CD4-positive, alpha-beta T cell treated with Interleukin-6 for 4 hours (primary cell): ENCODE measurements at places on chromosomes 12 and 14.

DNA sequence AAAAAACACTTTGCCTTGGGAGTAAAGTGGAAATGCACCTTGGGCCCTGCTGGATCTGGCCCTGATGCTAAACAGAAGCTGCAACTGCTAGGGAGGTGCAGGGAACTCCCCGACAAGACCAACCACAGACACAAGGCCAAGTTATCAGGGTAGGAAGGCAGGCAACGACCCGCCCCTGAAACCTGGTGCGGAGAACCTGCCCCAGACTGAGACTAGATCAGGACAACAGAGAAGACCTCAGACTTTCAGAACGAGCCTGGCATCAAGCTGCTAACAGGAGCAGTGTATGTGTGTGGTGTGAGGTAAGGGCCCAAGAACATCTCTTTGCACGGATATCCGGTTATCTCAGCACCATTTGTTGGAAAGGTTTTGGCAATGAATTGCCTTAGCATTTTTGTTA is 233.7 kb upstream of the RTL1 start:
- DNase-seq = no peak

DNA sequence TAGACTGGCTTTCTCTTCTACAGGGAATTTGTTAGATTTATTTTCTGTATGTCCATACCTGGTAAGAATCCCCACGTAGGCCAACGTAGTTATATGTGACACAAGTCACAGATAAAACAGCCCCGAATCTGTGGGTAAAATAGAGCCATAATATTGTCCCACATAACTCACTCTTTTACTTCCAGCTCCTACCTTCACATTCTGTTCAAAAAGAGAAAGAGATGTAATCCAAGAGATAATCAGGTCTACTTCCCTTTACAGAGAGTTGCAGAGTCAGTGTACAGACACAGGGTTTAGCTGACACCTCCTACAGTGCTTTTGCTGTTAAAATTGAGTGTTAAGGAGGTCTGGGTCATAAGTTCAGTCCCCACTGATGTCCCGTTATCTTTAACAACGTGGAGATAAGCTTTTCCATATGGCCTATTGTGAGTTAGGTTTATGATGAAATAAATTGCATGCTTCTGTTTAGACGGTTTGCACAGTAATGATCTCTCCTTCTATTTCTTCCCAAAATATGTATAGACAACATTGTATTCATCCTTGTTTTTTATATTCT is 446.5 kb downstream of the ADAMTS20 start:
- DNase-seq = no peak

DNA sequence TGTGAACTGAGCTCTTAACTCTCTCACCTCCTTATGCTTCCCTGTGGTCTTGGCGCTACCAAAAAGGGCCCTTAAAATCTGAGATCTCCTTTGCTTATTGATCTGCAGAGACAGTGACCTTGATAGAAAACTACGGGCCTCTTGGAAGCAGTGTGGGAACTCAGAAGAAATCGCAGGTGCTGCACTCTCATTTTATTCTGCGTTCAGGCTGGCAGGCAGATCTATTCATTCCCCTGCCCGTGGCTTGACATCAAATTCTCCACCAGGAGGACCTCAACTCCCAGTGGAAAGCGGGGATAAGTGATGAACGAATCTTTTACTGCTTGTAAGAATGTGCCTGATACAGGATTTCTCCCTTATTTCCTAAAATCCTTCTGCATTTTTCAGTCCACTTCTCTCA is 143.2 kb upstream of the SEL1L start:
- DNase-seq = no peak

DNA sequence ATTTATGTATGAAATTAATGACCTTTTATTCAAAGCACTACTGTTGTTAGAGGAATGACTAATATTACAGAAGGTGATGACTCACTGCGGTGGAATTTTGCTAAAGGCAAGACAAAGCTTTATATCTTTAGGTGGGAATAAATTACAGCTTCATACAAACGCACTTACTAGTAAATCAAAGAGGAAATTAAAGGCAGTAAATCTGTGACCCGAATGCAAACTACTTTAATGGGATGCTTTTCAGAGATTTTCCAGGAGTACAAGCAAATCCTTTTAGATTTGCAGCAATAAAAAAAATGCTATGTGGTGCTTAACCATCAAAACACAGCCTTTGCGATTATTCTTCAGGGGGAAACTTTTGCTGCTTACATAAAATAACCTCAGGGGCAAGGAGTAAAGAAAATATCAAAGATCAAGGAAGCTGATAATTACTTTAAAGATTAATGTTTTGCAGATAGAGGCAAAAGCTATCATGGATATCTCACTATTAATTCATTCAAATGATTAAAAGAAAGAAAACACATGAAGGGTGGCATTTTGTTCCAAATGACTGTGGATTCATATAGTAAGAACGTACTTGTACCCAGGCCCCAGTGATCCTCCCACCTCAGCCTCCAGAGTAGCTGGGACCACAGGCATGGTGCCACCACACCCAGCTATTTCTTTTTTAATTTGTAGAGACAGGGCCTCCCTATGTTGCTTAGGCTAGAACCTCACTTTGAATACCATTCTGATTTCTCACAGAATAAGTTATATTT is 98.9 kb downstream of the DENND5B start:
- no peak for DNase-seq

DNA sequence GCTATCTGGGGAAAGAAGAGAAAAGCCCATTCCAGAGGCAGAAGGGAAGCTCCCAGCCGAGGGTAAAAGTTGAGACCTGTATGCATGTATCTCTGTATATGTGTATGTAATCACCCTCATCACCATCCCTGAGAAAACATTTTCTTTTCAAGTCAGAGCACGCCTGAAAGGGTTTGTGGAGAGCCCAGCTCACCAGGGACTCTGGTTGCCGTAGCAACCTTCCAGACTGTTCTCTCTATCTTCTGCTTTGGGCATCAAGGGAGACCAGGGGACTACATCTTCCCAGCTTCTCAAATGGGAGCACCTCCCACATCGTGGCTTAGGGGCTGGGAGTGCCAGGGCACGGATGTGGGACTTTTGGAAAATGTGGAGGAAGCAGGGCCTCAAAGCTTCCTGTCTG is 93.5 kb downstream of the GALNT8 start:
- DNase-seq = no peak

DNA sequence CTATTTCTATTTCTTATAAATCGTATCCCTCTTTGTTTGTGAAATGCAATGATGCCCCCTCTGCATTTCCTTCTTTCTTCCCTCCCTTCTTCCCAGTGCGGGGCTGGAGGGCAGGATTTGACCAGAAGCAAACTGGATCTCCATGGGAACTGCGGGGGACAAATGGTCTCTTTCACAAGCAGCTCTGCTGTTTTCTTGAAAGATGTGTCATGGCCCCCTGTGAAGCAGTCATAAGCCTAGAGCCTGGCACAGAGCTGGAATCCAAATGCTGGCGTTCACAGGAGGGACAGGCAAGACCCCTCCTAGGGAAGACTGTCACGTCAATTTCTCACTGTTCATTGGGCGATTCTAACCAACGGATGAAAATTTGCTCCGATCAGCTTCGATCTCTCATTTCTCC is 203.5 kb upstream of the NOS1 start:
- no peak for DNase-seq

DNA sequence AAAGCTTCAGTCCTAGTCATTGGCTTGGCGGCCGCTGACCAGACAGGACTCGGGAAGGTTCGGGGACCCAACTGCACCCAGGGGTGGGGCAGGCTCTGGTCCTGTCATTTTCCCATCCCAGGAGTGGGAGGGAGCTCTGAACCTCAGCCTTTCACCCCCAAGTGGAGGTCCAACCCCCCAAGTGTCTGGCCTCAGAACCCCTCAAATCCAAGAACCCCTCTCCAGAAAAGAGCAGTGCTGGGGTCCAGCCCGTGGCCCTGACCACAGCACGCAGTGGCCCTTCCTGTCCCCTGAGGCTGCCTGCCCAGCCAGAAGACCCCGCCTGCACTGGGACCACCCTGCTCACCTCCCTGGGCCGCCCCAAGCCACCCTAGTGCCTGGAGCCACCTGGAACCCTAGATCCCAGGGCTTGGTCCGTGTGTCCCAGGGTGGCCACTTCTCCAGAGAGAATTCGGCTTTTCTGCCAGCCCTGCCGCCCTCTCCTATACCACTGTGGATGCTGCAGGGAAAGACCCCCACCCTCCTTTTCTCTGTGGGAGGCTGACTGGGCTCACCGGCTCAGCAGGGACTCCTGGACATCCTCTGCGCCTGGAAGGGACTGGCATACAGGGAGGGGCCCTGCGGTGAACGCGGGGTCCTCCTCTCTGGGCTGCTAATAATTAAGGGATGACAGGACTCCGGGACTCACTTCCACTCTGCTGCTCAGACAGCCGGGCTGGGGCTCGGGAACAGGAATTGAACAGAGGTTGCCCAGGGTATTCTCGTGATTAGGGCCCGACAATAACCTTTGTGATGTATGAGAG is 326.9 kb upstream of the SFSWAP start:
- DNase-seq = no peak

GRCh38 chr14:96626121-96626768 is 124.1 kb downstream of the PAPOLA start:
- no peak for DNase-seq

DNA sequence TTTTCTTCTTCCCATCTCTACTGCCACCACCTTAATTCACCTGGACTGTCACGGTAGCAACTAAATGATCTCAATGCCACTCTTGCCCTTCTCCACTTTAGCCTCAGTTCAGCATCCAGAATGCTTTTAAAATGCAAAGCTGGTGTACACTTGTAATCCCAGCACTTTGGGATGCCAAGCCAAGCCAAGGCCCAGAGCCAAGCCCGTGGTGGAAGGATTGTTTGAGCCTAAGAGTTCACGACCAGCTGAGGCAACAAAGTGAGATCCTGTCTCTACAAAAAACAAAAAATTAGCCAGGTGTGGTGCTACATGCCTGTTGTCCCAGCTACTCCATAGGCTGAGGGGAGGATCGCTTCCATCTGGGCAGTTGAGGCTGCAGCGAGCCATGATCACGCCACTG is 5.9 kb downstream of the CIPC start:
- DNase-seq = no peak

DNA sequence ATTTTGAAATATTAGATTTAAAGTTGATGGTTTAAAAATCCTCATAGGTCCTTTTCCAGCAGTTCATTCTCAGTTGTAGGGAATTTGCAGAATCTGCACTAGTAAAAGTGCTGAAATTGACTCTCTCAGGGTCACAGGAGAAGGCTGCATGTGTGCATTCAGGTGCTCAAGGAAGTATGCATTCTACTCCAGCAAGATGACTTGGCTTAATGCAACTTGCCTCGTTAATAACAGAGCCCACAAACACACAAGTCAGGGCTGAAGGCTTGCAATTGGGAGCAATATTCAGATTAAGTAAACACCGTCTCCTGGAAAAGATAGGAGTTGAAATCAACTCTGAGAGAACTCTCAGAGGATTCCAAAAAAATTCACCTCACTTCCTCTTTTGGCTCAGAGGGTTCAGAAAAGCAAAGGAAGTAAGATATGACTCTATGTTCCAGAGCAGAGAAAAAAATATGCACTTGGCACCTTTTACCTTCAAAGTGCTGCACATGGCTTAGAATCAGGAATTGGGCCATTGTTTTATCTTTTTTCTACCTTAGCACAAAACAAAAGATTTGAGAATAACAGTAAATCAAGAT is 406.3 kb upstream of the DCN start:
- DNase-seq = no peak

DNA sequence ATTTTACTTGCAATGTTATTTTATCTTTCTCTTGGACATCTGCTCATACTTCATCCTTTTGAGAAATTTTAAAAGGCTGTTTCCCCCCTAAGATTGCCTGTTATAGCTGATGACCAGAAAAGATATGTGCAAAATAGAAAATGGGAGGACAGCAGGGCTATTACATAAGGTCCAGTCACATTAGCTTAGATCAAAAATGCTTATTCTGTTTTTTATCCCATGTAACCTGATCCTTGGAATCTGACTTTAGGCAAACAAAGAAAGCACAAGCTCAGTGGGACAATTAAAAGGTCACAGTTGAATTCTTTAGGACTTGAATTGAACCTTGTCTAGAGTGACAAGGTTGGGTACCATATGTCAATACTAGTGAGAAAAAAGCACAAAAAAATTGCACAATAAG is 65.1 kb upstream of the TRHDE start:
- DNase-seq = no peak

- no peak for DNase-seq
Observed at GRCh38 chr12:14290951-14291350, 74.5 kb upstream of the ATF7IP start.

GRCh38 chr12:77594366-77594765 is 236.3 kb upstream of the NAV3 start:
- no peak for DNase-seq

DNA sequence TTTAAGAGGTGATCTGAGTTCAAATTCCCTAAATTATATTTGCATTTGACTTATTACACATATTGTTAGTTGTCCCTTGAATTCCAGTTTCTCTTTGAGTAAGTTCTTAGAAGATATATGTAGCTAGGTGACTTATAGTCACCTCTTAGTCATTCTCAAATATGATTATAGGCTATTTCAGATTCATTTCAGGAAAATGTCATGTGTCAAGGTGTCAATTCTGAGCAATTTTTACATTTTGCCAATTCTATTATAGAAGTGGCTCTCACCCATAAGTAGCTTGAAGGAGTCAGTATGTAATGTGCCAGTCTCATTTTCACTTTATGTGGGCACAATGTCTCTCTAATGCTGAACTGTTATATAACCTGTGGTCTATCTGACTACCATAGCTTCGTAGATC is 623.4 kb downstream of the DIO2 start:
- no peak for DNase-seq

DNA sequence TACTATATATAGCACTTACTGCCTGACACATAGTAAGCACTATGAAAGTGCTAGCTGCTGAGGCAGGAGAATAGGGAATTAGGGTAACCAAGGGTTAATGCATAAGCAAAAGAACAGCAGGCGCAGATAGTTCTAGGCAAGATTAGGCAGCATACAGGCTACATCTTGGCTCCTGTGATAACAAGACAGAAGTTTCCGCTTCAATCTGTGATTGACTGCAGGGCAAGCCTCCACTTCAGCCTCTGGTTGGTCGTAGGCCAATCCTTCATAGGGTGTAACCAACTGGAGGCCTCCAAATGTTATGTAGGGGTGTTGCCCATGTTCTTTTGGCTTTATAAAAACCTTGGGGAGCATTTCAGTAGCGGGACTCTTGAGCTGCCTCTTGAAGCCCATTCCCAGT is 46.9 kb downstream of the KLHL28 start:
- DNase-seq = no peak

DNA sequence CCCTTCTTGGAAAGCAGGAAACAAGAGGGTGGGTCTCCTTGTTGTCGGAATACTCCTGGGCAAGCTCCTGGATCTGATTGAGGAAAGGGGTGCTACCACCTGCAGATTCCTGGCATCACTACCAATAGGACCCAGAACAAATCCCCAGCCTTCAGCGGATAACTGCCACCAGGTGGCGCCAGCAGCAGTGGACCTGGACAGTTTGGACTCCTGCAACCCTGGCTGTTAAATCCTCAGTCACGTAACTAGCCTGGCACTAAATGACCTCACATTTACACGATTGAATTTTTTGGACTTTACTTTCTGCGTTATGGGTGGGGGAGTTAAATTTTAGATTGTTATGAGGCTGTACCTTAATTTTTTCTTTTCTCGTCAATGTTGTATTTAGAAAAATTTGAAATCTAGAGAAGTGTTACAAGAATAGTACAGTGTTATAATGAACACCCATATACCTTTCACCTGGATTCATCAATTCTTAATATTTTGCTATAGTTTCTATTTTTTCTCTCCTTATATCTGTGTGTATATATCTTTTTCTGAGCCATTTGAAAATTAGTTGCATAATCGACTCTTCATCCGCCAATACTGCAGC is 95.6 kb downstream of the GAS2L3 start:
- DNase-seq = peak; percentile 33

- DNase-seq = peak; percentile 29
Observed at GRCh38 chr12:50986966-50987737, 34.8 kb downstream of the HIGD1C start.

GRCh38 chr12:114588061-114588460 is 95.9 kb downstream of the TBX3 start:
- no peak for DNase-seq

- no peak for DNase-seq
Observed at GRCh38 chr12:50914872-50915484, 37.4 kb upstream of the HIGD1C start.
